Substantia nigra (tissue), 51 donors: ENCODE measurements at places on chromosomes 4 and X.

GRCh38 chr4:83216959-83217683, 67.5 kb downstream of the COQ2 start:
- DNase-seq = no peak

GRCh38 chr4:95524729-95525128, 24.0 kb downstream of the UNC5C start:
- no peak for DNase-seq

- no peak for DNase-seq
Observed at GRCh38 chr4:25921922-25922321, 7.9 kb downstream of the SMIM20 start.

DNA sequence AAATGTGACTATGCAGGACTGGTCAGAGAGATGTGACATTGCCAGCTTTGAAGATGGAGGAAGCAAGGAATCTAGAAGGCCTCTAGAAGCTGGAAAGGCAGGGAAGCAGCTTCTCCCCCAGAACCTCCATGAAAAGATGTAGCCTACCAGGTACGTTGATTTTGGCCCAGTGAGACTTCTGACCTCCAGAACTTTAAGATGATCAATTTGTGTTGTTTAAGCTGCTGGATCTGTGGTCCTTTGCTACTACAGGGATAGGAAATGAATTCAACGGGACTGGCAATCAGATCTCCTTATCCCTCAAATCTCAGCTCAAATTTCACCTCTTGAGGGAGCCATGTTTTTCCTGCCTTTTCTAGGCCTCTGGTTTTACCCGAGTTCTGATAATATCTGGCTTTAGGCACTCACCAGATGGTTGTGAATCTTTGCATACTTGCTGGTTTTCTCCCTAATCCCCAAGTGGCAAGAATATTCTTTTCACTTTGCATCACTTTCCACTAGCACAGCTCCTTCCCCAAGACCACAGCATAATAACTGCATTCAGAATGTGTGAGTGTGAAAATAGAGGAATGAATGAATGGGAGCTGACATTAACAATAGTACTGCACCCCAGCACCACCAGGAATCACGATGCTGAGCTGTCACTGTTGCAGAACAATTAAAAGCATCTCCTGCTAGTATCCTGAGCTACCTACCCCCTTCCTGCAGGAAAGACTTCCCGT, 25.5 kb upstream of the TMSB4X start:
- no peak for DNase-seq

GRCh38 chrX:107442914-107443527, 6.4 kb upstream of the FRMPD3 start:
- DNase-seq = no peak

- DNase-seq = no peak
Observed at GRCh38 chr4:97548943-97549583, 594.2 kb downstream of the STPG2 start.

DNA sequence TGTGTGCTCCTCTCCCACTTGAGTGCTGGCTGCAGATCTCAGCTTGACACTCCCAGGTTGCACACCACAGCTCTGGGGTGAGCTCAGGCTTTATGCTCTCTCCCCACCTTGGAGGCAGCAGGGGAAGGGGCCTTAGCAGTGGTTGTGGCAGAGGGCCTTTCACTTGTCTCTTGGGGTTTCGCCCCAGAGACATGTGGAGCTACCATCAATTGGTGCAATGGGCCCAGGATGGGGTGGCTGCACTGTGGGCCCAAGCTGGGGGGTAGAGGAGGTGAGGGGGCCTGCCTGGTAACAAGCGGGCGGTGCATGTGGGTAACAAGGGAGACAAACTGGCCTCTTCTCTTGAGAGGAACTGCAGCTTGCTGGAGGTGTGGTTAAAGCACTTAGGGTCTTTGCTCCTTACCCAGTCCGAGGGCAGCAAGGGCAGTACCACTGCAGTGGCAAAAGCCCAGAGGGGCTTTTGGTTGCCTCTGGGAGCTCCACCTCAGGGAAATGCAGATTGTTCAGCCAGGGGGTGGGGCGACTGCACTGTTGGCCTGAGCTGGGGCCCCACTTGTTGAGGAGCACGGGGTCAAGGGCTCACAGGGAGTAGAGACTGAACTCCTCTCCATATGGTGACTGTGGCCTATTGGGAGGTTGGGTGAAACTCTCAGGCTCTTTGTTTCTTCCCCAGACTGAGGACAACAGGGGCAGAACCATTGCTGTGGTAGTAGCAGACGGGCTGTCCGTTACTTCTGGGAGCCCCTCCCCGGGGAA, 30.5 kb upstream of the OR13H1 start:
- no peak for DNase-seq

- DNase-seq = no peak
Observed at GRCh38 chrX:137428766-137429591, 136.9 kb upstream of the ZIC3 start.

- DNase-seq = no peak
Observed at GRCh38 chr4:13097971-13098370, 386.2 kb downstream of the RAB28 start.
